ENCODE measurements at places on chromosomes 5 and 9. TPM values are rescaled to one million over a fixed set of nuclear protein-coding genes. Genes with fewer than 3 reads are reported as not detected.
A peak's percentile ranks its signal among the peaks of the same experiment; 100 is the strongest.

- no peak for DNase-seq
These were observed 62.6 kb downstream of the ELL2 start for GRCh38 chr5:95899006-95899405.

DNA sequence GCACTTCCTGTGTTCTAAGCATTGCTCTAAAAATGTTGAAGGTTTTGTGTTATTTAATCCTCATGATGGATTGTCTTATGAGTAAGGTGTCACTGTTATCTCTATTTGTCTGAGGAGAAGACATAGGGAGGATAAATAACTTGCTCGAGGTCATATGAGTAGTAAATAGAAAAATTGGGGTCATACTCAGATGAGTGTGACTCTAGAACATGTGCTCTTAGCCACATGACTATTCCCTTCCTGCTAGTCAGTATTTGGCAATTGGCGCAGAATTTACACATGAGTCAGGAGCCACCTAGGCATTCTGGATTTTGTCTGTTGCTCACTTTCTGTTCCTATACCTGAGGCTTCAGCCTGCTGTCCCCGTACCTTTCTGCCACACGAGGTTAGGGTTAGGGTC, 234.6 kb upstream of the CD180 start:
- no peak for DNase-seq

GRCh38 chr5:1278656-1279442, 16.0 kb downstream of the TERT start:
- no peak for DNase-seq

DNA sequence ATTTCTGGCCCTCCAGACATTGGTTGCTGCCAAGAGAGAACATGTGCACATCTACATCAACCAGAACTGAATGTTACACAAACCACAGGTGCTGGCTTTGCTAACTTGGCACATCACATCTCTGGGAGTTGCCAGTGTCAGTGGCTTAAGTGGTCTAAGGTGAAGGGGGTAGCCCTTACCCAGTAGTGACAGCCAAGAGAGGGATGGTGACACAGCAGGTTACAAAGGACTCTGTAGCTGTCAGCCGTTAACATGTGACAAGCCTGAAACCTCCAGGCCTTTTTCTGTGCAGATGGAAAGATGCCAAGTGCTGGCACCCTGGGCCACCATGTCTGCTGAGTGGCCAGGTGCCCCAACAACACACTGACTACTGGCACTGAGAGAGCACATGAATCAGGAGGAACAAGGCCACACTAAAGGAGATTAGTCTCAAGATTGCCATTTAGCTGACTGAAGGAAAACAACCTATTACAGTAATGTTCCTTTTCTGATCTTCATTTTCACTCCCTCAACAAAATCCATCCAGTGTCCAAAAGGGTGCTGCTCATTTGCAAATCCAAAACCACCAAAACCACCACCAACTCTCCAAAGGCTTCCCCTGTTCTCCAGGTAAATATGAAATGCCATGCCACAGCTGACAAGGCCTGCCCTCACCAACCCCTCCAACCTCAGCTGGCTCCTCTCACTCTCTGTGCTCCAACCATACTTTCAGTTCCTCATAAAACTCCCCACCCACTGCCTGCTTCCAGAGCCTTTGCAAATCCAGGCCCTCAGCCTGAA, 20.2 kb downstream of the SIL1 start:
- peak; percentile 24 for DNase-seq

DNA sequence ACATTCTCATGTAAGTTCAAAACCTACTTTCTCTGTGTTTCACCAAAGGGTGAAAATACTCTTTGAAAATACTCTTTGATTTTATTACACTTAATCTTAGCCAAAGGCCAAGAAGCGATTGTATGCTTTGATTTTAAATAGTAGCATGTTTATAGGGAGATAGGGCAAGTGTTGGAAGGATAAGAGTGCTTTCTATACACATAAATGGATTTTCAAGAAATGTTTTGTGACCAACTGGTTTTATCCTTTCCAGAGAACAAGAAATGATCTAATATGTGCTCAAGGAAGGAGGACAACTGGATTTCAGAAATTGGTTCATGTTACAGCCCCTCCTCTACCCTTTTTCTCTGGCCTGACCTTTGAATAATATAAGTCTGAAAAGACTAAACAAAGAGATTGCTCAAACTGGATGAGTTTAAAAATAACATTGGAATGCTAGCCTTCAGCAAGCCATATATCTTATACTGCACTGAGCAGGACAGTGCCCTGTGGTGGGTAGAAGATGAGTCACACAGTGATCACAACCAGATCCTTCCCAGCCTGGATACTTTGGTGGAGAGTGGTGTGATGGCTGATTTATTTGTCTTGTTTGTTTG, 13.1 kb downstream of the PALM2AKAP2 start:
- DNase-seq = peak; percentile 27

- no peak for DNase-seq
These were observed 25.1 kb downstream of the PAPPA start for GRCh38 chr9:116178481-116179211.

GRCh38 chr5:131019601-131020315, 145.3 kb downstream of the HINT1 start:
- no peak for DNase-seq

DNA sequence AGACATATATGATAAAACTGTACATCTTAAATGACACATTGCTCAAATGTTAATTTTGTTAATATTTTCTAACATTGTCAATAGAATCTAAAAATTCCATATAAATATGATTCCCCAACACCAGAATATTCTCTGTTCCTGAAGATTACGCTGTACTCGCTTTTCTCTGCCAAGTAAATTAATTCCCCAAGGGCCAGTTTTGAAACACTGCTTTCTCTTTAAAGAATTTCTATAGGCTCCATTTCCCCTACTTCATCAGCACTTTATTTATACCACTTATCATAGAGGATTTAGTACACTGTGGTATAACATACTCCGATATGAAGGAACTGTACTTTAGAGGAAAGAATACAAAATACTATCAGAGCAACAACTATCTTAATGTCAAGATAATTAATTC, 101.4 kb upstream of the ACOT12 start:
- no peak for DNase-seq

DNA sequence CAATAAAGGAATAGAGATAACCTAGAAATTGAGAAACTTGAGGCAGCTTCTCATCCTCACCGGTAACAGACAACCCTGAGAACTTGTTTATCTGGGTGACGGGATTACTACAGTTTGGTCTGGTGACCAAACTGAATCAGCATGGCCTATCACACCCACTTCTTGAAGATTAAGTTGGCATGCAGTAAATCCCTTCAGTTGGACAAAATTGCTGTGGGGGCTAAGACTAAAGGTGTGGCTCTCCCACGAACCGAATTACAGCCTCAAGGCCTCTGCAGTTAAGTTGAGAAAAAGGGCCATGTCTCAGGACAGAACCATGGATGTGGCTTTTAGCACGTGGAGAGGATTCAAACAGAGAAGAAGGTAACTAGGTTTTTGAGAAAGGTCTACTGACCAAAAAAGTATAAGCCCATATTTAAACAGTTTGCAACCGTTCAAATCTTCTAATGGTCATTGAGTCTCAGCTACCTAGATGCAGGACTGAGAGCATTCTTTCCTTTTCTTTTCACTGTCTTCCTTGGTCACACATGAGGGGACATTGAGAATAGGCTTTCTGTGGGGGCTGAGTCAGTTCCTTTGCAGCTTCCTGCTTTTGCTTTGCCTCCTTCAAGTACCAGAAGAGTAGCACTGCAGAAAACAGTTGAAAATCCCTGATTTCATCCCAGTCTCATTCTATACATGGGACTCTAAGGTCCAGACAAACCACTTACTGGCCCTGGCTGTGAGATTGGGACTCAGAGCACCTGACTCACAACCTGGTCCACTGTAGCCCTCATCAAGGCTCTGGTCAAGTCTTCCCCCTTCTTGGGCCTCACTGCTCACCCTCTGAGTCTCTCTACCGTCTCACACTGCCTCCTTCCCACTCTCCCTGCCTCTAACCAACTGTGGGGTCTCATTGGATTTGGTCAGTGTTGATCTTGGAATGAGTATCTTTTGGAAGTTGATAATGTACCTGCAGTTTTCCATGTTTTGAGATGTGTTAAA, 30.9 kb downstream of the PDE6A start:
- DNase-seq = no peak

The BTNL8 gene
- not detected for total RNA-seq

The FAM221B gene
- not detected for total RNA-seq

The CCDC171 gene
- total RNA-seq = 4.2 TPM

Data from lower leg skin (tissue), 4 donors.